Sciatic nerve (tissue), 2 donors: ENCODE measurements at places on chromosomes 16 and 17.

DNA sequence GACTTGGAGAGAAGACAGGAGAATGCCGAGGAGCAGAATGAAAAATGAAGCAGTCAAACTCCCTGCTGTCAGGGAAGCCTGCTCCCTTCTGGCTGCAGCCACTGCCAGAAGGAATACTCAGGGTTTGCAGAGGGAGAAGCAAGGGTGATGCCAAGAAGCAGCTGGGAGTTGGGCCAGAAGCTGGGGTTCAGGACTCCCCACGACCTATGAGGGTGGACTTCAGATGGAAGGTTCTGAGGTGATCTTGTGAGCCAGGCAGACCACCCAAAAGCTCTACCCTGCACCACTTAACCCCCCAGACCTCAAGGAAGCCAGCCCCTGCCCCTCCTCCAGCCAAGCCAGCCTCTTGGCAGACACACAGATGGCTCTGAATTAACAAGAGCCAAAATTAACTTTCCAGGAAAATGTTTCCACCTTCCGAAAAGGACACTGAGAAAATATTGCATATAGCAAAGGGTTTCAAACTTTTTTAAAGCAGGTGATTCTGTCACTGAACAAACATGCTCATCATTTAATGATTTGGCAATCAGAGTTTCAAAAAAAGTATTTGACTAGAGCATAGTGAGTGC, 126.0 kb upstream of the ERCC4 start:
- no peak for DNase-seq

DNA sequence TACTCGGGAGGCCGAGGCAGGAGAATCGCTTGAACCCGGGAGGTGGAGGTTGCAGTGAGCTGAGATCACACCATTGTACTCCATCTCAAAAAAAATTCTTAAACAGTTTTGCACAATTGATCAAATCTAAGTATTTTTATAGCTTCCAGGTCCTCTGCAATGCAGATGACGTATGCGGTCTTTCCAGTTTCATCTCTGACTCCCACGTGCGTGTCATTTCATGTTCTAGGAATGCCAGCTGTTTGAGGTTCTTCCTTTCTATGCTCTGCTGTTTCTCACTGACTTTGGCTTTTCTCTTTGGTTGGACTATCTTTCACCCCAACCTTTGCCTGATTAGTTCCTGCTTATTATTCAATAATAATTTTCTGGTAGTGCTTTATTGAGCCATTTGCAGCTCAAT, 16.2 kb downstream of the CHP2 start:
- no peak for DNase-seq

GRCh38 chr17:82400830-82401229, 17.3 kb upstream of the HEXD start:
- DNase-seq: no peak

DNA sequence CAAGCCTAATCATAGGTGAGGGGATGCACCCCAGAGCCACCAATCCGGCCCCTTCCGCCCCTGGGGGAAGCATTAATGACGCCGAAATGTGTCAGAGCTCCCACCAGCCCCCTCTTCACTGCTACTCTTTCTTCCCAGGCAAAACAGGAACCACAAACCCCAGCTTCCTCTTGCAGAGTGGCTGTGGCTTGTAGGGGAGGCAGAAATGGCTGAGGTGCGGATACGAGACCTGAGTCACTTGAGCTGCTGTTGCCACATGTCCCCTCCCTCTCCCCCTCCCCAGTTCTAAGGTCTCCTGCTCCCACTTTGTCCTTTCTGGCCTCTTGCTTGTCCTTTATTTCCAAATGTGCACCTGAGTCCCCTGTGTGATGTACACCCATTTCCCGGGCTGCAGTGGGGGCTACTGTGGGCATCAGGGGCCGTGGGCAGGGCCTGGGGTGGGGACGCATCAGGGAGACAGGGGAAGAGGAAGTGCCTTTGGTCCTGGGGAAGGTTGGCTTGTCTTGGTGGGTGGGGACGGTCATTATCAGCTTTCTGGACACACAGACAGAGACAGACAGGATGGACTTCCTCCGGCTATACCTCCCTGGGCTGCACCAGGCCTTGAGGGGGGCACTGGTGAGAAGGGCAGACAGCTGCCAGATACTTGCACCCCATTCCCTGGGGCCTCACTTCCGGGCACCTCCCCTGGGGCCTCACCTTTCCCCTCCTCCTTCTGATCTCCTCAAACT, at the start of gene APOBR:
TSS of gene APOBR (plus strand) at position 523 of the 731 bp plus-strand sequence. CDS start at position 562, 39 bp downstream.
- no peak for DNase-seq

GRCh38 chr17:72565758-72566157, 444.9 kb downstream of the SOX9 start:
- no peak for DNase-seq
